ENCODE measurements at places on chromosomes 3 and 15.

- no peak for DNase-seq
Observed at GRCh38 chr3:140343211-140344081, 334.4 kb upstream of the TRIM42 start.

GRCh38 chr3:8996681-8997121 is 33.4 kb upstream of the RAD18 start:
- no peak for DNase-seq

DNA sequence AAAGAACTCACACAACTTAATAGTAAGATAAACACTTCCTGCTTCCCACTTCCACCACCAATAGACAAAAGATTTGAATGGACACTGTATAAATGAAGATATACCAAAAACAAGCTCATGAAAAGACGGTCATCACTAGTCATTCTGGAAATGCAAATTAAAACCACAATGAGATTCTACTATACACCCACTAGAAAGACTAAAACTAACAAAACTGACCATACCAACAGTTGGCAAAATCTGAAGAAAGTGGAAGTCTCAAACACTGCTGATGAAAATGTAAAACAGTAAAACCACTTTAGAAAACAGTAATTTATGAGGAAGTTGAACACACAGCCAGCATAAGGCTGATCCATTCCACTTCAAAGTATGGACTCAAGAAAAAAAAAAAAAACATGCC is 35.6 kb upstream of the CD96 start:
- no peak for DNase-seq

- DNase-seq, result no peak
Observed at GRCh38 chr3:158443632-158444031, 127.4 kb upstream of the MLF1 start.

- DNase-seq, result no peak
Observed at GRCh38 chr3:187889601-187890404, 144.5 kb upstream of the BCL6 start.

- DNase-seq, result no peak
Observed at GRCh38 chr15:44804298-44805046, 68.1 kb downstream of the TRIM69 start.

DNA sequence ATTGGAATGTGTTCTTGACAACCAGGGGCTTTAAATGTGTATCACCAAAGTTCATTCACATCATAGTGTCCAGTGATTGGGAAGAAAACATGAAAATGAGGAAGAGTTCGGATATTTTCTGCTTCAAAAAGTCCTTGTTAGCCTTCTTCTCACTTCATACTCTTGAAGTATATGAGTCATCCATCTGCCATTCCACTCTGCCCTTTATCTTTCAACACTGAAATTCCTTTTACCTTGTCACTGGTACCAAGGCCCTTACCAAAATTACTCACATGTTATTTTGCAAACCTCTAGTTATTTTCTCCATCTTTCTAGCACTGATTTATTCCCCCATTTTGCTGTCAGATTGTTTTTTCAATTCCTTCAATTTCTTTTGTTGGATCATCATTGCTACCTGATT is 32.5 kb downstream of the OR5H15 start:
- DNase-seq, result no peak

DNA sequence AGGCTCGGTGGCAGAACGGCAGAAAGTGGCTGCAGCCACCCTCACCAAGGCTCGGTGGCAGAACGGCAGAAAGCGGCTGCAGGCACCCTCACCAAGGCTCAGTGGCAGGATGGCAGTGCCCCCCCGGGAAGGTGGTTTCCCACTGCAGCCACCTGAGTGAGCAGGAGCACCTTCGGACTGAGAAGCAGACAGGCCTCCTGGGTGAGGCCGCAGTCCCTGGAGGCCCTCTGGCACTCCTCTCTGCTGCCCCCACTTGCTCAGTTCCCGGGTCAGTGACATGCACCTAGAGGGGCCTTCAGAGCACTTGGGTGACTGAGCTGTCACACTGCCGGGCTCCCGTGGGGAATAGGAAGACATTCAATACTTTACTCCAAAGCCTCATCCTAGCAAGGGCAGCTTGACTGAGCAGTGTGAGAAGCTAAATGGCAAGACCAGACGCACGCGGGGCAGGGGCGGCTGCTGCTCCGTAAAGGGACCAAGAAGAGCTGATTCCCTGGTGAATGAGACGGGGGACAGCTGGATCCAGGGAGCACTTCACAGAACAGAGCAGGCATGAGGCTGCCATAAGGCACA is 62.7 kb downstream of the PCSK6 start:
- DNase-seq, result no peak

DNA sequence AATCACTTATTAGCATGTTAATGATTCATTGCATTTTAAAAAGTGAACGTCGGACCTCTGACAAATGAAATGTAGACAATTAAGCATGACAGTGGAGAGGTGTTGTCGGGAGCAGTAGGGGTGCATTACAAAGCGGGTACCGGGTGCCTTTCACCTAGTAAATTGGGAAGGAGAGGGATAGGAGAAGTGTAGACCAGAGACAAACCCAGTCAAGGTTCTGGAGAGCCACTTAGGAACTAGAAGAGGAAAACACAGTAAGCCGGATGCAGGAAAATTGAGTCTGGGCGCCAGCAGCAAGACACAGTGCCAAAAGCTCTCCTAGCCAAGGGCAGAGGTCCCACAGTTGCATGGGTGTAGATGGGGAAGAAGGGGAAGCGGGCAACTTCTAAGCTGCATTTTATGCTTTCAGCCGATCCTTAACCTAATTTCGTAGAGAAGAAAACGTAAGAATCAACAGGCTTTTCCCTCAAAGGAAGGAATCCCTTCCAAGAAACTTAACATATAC is 3.1 kb upstream of the CERS3 start:
- DNase-seq, result no peak

DNA sequence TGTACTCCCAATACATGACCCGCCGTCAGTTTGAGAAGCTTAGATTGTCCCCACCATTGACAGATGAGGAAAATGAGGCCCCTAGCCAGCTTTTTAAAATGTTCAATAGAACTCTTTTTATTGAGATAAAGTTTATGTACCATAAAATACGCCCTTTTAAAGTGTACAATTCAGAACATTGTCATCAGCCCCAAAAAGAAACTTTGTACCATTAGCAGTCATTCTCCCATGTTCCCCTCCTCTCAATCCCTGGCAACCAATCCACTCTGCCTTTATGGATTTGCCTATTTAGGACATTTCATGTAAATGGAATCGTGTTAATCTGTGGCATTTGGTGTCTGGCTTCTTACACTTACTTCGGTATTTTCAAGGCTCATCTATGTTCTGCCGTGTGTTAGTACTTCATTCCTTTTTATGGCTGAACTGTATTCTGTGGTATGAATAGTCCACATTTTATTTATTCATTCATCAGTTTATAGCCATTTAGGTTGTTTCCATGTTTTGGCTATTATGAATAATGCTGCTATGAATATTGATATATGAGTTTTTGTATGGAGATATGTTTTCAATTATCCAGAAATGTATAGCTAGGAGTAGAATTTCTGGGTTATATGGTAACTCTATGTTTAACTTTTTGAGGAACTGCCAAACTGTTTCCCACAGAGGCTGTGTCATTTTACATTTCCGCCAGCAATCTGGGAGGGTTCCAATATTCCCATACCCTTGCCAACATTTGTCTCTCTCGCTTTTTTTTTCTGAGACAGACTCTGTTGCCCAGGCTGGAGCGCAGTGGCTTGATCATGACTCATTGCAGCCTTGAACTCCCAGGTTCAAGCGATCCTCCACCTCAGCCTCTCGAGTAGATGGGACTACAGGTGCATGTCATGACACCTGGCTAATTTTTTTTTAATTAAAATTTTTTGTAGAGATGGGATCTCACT is 15.3 kb upstream of the PTPN23 start:
- DNase-seq, result no peak

- no peak for DNase-seq
Observed at GRCh38 chr3:105255350-105255749, 111.4 kb upstream of the ALCAM start.

Data from D721Med (cell line).